Vagina (tissue), 2 donors: ENCODE measurements at places on chromosomes 5 and 9. TPM values are rescaled to one million over a fixed set of nuclear protein-coding genes. Genes with fewer than 3 reads are reported as not detected.

CACNA1B gene
- total RNA-seq: 0.74 TPM

LURAP1L gene
- 14.5 TPM for total RNA-seq

IFNA21 gene
- total RNA-seq: not detected

PITX1 gene
- 141 TPM for total RNA-seq

HTR4 gene
- total RNA-seq: 2.9 TPM

TRAF2 gene
- total RNA-seq: 12.8 TPM

THBS4 gene
- total RNA-seq: 0.98 TPM

BAAT gene
- total RNA-seq: not detected

FNIP1 gene
- total RNA-seq: 29.5 TPM
